ENCODE measurements at places on chromosomes 7 and 10.
A peak's percentile ranks its signal among the peaks of the same experiment; 100 is the strongest.

DNA sequence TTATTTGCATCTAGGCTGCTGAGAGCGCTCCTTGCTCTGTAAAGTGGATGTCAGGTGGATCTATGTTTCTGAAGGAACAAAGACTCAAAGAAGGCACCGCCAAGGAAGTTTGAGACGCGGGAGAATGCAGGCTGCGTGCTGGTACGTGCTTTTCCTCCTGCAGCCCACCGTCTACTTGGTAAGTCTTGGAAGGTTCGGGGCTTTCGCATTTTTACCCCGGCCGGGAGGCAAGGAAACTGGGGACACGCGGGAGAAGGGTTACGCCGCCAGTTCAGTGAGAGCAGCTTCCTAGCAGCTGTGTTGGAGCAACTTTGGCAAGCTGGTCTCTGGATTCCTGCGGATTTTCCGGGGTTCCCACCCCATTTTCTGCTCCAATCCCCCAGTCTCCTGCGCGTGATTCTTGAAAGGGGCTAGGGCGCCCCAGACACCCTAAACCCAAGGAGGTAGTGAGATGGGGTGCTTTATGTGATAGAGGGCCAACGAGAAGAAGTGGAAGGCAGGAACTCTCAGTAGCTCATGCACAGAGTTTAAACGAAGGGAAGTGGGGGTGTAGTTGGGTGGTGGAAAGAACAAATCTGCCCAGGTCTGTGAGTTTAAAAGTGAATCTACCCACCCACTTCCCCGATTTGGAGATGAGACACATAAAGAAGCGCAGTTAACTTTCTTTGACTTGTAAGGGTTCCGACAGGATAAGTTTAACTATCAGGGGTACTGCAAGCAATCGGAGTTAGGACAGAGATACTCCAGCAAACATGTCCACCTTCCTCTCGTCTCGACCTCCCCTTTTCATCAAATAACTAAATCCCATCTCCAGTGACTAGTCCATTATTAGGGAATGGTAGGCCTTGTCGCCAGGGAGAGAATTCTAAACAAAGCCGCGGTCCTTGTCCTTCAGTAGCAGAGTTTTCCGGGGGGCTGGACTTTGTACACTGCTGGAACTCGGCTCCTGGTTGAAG lies 2.5 kb downstream of the NXPH1 start:
- no peak for DNase-seq

DNA sequence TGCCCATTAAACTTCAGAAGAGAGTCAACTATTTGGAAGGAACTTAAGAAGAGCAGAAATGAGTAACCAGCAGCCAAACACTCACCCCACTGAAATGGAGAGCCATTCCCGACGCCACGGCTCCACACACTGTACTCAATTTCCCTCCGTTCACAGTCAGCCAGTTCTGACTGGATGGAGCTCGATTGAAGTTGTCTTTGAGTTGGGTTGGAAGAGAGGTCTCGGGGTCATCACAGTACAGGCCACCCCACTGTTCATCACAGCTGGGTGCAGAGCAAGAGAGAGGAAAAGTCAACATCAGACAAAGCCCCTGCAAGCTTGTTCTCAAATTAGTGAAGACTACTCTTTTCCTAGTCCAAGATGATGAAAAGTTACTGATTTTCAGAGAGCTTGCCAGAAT lies 75.9 kb upstream of the SLC26A5 start:
- no peak for DNase-seq

DNA sequence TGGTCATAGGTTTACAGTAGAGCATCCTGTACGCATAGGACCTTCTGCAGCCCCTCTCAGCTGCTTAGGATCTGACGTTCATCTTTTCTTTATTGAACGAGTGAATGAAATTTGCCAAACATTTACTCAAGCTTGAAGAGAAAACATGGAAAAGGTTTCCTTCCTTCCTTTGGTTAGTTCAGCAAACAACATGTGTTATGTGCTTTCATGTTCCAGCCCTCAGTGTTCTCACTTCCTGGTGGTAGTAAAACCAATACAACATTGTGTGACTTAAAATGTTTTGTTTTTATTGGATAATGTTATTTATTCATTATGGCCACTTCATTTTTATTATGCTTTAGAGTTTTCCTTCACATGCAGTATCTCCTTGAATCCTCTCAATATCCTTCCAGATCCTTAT lies 1.4 kb upstream of the CDCA7L start:
- no peak for DNase-seq

DNA sequence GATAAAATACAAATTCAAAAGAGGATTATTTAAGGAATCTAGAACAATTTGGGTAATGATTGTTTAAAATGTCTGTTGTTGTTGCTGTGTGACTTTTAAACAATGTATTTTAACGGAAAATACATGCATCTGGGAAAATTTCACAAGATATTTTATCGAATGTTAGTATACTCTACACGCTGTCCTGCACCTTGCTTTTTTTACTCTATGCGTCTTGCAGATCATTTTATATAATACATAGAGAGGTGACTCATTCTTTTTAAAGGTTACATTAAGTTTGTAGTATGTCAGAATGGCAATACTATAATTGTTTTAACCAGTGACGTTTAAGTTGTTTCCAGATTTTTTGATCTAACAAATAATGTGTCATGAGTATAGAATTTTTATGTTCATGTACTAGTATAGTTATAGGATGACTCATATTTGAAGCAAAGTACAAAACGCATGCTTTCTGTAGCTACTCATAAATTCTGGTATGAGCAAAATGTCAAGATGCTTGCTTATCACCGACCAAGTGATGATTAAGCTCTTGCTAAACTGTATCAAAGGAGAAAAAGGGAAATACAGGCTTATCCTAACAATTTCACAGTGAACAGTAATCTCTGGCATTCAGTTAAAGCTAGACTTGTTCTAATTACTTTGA lies 4.9 kb downstream of the DKK1 start:
- no peak for DNase-seq

DNA sequence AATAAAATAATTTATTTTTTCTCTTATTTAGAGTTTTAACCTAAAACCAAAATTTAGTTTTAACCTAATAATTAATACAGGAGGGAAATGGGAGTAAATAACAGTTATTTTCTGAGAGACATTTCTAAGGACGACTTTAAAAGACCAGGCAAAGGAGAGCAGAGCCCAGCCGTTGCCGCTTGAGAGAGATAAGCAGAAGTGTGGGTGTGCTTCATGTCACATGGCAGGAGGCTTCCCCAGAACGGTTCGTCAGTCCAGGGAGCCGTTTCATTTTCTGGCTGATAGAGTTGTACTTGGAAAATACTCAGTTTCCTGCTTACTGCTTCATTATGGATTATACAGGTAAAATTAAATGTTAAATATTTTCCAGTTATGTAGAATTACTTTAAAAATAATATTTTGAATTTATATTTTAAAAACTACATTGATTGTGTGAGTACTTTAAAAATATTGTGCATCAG lies 61.4 kb downstream of the ST7 start:
- DNase-seq, result peak; percentile 16

DNA sequence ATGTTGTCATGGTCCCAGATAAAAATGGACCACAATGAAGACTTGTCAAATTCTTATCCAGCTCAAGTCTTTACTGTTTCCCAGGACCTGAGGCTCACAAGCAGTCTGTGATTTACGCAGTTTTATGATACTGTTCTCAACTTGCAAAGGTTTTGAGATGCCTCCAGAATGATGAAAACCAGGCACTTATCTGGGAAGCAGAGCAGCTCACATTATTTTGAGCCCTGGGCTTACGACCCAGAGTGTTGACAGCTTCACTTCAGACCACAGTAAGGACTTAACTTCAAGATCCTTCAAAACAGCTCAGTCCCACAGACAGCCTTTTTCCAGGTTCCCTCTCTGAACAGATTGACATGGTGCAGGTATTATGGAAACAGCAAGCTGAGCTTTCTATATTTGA lies 236.1 kb downstream of the RNLS start:
- DNase-seq, result no peak

GRCh38 chr10:71244431-71245419 lies 32.4 kb downstream of the UNC5B start:
- no peak for DNase-seq

- no peak for DNase-seq
Observed at GRCh38 chr10:12684784-12685183, 316.7 kb downstream of the CCDC3 start.

DNA sequence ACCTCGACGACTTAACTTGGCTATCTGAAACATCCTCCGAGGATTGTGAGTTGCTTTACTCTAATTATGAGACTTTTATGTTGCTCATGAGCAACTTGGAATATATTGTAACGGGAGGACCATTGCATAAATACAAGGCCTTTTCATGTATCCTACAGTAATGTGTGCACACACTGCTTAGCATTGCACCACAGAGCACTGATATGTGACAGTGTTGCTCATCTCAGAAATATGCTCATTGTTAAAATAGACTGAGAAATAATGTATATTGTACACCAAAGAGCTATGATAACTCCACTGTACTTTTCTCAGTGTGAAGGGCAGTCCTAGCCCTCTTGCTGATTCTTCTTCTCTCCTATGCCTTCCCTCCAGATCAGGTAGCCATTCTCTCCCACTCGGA lies 102.8 kb upstream of the CDK13 start:
- no peak for DNase-seq

- DNase-seq, result no peak
Observed at GRCh38 chr10:68099736-68100135, 9.6 kb upstream of the MYPN start.

DNA sequence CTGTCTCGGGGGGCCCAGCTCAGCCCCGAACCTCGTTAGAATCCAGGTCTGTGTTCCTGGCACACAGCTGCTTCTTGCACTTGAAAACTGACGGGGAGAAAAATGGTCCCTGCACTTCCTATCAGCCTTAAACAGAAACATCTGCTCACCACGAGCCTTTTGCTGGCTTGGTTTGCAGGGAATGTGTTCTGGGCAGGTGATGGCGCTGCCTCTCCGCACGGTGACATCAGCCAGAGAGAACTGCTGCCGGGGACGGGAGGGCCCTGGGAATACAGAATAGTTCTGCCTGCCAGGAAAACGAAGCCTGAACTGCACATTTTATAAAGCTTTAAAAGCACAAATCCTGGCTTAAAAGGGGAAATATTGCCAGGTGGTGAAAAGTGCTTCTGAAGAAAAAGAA lies 622.5 kb downstream of the TYW1 start:
- DNase-seq, result no peak

GRCh38 chr7:44103566-44103922 lies 601 bp upstream of the AEBP1 start:
- DNase-seq, result no peak

- DNase-seq, result no peak
Observed at GRCh38 chr7:83655951-83656556, 7.1 kb upstream of the SEMA3E start.

DNA sequence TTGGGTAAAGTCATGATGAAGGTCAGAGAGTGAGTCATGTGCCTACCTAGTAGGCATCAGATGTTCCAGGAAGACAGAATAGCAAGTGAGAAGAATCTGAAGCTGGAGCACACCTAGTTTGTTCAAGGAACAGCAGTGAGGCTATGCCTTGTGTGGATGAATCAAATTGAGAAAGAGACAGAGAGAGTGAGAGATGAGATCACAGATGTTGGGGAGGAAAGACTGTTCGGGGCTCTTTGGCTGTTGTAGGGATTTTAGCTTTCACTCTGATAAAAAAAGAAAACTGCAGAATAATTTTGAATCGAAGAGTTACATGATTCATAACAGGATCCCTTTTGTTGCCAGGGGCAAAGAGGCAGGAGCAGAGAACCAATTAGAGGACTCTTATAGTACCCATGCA lies 6.3 kb downstream of the LIPF start:
- peak; percentile 22 for DNase-seq

DNA sequence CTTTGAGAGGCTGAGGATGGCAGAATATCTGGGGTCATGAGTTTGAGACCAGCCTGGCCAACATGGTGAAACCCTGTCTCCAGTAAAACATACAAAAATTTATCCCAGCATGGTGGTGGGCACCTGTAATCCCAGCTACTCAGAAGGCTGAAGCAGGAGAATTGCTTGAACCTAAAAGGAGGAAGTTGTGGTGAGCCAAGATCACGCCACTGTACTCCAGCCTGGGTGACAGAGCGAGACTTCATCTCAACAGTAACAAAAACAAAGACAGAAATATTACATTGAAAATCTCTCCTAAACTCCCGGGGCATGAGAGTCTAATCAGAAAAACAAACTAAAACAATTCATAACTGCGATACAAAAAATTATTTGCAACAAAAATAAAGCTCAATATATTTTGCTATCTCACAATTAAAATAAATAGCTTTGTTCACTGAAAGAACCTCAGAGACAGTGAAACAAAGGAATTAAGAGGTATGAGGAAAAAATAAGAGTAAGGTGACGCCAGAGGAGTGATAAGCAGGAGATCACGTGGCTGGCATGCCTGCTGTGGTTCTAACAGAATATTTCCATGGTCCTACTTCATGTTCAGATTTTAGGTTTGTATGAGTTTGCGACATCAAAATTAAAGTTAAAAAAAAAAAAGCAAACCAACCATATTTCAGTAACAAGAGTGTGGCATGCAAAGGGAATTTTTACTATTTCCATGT lies 527.7 kb upstream of the POM121L12 start:
- no peak for DNase-seq

GRCh38 chr10:125087191-125087896 lies 73.0 kb downstream of the CTBP2 start:
- no peak for DNase-seq

- no peak for DNase-seq
Observed at GRCh38 chr7:24245362-24245761, 38.6 kb upstream of the NPY start.

DNA sequence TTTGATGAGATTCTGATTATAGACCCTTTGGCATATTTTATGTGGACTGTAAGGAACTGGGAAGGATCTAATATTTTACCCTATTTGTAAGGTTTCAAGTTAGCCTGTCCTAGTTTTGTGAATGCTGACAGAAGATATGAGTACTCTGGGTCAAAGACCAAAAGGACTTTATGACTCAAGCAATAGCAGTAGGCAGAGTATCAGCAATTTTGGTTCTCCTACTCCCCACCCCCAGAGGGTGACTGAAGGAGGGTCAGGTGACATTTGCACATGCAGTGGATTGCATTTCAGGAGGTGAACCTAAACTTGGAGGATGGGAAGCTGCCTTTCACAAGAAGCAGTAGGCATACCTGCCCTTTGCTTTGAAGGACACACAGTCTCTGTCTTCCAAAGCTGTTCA lies 84.0 kb upstream of the KLF6 start:
- DNase-seq, result no peak

- no peak for DNase-seq
Observed at GRCh38 chr7:95253986-95254385, 70.3 kb downstream of the PON1 start.

- DNase-seq, result no peak
Observed at GRCh38 chr10:124064676-124065075, 28.7 kb downstream of the CHST15 start.

- DNase-seq, result peak; percentile 60
Observed at GRCh38 chr10:72328045-72328828, 26.5 kb downstream of the DNAJB12 start.

DNA sequence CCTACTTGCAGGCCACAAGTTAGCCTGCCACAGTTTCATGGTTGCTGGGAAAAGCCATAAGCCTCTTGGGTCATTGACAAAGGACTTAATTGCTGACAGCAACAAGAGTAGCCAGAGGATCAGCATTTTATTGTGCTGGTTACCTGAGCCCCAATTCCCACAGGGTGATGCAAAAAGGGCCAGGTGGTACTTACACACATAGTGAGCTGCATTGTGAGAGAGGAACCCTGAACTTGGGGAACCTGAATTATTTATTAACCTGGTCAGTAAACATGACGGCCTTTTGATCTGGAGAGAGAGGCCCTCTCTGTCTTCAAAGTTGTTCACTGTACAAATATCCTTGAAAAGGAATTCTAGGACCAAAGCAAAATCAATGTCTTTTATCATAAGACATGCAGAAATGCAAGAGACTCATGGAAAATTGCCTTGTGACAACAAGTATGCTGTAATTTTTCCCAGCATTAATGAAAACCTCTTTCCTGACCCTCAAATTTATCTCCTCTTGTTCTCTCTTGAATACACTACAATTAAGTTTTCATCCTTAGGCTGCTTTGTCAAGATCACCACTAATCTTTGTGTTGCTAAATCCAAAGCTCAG lies 102.9 kb upstream of the PHYHIPL start:
- no peak for DNase-seq
